ENCODE measurements at places on chromosomes 2 and 18.

DNA sequence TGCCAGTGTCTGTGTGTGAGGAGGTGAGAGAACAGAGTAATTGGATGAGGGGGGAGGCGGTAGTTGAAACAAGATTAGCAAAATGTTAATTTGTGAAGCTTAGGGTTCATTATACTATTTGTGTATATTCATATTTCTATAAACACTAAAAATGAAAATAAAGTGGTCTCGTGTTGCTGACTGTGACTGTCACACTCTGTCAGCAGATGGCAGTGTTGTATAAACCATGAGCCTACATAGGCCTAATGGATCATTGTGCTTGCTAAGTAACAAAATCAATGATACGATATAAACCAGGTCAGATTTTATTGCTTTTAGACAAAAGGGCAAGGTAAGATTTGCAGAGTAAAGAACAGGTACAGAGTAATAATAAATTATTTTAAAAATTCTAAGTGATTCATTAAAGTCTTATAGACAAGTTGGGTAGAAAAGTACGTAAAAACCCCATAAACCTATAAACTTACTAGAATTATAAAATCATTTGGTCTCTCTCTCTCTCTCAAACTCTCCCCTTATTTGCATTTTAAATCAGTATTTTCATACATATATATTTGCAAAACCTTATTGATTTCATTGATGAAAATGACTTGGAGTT is 182.7 kb downstream of the RPIA start:
- no peak for DNase-seq

DNA sequence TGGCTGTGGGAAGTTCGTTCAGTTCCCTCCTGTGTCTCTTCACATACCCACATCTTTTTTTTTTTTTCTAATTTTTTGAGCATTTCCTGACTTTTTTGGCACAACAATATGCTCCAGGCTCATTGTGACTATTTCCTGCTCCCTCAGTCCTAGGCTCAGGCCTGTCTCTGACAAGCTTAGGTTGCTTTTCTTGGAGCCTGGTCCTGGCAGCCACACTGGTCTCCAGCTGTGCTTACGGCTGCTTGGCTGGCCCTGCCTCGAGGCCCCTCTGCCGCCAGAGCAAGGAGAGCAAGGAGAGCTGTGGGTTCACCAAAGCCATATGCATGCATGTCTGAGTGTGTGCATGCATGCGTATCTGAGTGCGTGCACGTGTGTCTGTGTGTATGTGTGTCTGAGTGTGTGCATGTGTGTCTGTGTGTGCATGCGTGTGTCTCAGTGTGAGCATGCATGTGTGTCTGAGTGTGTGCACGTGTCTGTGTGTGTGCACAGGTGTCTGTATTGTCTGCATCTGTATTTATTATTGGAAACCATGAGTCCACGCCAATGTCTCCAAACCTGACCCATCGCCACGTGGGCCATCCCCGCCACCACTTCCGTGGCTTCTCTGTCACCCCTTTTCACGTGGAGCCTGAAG is 766.1 kb upstream of the SALL3 start:
- DNase-seq: no peak

GRCh38 chr2:62662554-62662953 is 43.0 kb upstream of the EHBP1 start:
- no peak for DNase-seq

GRCh38 chr2:36413218-36413617 is 57.6 kb downstream of the CRIM1 start:
- no peak for DNase-seq

GRCh38 chr2:237326266-237327171 is 87.4 kb downstream of the COL6A3 start:
- DNase-seq: no peak

GRCh38 chr2:181073896-181074295 is 93.5 kb downstream of the UBE2E3 start:
- no peak for DNase-seq

DNA sequence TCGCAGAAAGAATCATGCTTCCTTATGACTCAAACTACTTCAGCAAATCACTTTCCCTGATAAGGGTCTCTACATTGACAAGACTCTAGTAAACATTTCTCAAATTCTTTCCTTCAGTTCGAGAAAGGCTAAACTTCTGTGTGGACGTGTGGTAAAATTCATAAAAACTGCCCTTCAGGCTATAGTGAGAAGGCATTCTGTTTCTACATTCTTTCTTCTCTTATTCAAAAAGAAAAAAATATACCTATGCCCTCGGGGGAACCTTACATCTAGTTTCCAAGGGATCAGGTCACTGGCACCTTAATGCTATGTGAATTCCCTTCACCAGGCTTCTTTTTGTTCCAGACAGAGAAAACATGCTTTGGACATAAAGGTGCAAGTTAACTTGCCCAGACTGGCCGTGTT is 4.9 kb downstream of the VIT start:
- DNase-seq: no peak

GRCh38 chr2:137947728-137948336 is 16.4 kb upstream of the HNMT start:
- no peak for DNase-seq

GRCh38 chr2:238456970-238457926 is 30.5 kb downstream of the ASB1 start:
- DNase-seq: no peak

DNA sequence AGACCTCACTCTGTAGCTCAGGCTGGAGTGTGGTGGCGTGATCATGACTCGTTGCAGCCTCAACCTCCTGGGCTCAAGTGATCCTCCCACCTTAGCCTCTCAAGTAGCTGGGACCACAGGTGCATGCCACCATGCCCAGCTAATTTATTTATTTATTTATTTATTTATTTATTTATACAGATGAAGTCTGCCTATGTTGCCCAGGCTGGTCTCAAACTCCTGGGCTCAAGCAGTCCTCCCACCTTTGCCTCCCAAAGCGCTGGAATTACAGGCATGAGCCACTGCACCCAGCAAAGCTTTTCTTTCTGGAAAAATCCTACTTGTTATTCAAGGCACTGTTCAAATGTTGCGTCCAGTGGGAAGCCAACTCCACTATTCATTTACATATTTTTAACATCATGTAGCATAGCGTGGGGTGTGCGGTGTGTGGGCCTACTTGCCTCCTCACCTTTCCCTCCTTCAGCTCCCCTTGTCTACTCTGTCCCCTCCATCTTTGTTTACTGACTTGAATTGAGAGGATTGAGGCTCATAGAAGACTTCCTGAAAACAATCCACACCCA is 6.8 kb upstream of the RHOB start:
- no peak for DNase-seq

- DNase-seq: no peak
Measured at GRCh38 chr2:58047373-58047935, 848 bp downstream of the VRK2 start.

GRCh38 chr18:53219853-53220252 is 879.9 kb downstream of the DCC start:
- DNase-seq: no peak

DNA sequence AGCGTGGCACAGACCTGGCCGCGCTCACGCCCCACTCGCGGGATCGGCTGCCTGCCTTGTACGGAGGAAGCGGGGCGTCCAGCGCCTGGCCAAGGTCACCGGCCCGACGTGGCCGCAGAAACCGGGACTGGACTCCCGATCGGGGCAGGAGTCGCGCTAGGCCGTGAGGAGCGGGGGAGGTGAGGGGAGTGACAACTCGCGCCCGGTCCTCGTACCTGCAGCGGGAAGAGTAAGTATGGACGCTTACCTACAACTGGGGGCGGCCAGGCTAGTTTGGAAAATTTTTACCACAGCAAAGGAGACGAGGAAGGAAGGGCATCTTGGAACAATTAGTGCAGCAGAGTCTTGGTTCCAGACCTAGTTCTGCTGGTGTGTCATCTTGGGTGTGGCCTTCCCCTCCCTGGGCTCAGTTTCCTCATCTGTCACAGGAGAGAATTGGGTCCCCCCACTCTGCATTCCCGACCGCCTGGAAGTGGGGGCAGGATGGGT is 693 bp downstream of the UBE2F start:
- no peak for DNase-seq

- no peak for DNase-seq
Measured at GRCh38 chr2:150160058-150160457, 327.4 kb downstream of the RND3 start.

DNA sequence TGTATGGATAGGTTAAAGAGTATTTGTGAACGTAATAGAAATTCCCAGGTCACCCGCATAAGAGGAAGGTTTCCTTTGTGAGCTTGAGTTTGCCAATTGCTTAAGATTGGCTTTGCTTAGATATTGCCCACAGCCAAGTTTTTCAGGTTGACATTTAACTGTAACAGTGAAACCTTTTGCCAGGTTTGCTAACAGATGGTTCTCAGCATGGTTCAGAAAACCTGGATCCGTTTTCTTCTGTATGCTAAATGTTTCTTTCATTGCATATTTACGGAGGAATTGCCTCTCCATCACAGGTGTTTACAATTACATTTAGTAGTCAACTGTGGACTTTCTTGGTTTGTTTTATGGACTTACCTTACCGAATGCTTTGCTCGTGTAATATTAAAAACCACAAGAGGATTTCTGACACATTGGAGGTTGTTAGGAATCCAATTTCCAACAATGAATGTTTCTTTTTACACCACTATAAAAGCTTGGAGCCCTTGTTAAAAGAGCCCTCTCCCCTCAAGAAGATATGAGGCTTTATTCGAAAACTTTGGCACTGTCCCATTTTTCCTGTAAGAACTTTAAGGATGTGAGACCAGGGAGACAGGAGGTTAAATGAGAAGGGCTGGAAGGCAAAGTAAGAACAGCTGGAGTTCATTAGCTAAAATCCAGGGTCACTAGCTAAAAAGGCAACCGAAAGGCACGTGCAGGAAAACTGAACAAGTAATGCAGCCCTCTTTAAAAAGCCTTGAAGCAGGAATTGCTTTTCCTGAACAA is 7.8 kb downstream of the CDK15 start:
- no peak for DNase-seq

- DNase-seq: no peak
Measured at GRCh38 chr18:62682371-62682770, 33.0 kb upstream of the PHLPP1 start.

DNA sequence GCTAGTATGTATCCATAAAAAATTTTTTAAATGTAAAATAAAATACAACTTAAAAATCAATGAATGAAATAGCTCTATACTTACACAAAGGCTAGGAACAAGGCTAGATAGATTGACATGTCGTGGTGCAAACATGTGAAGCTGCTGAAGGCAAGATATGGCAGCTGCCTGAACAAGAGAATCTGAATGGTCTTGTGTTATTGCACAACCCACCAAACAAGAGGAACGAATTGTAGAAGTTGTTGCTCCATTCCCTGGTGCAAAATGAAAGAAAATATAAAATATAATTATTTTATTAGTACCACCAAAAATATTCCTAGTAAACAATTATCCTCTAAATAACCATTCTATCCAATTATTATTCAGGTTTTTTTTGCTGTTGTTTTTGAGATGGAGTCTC is 46.4 kb downstream of the HEATR5B start:
- DNase-seq: no peak

- DNase-seq: no peak
Measured at GRCh38 chr2:131146231-131146630, 41.1 kb downstream of the PLEKHB2 start.

Measured in stimulated activated CD8-positive, alpha-beta memory T cell treated with anti-CD3 and anti-CD28 coated beads, Interleukin-4, amount 100 ng/mL, for 1 hour (primary cell).